Lung (tissue), 17 donors: ENCODE measurements at places on chromosomes 4 and X. TPM values are rescaled to one million over a fixed set of nuclear protein-coding genes. Genes with fewer than 3 reads are reported as not detected.

GRCh38 chr4:184215709-184216328, 1.9 kb downstream of the ENPP6 start:
- H3K36me3 ChIP-seq, result no peaks in the 10 kb centered on the region
- H3K27ac ChIP-seq, result no peak overlapping the region
- peaks cover 8% of the 10 kb centered on the region for H3K4me1 ChIP-seq
- H3K27me3 ChIP-seq, result no peaks in the 10 kb centered on the region
- DNase-seq, result peak; percentile 54

OTC gene
- 0.40 TPM for polyA plus RNA-seq

DNA sequence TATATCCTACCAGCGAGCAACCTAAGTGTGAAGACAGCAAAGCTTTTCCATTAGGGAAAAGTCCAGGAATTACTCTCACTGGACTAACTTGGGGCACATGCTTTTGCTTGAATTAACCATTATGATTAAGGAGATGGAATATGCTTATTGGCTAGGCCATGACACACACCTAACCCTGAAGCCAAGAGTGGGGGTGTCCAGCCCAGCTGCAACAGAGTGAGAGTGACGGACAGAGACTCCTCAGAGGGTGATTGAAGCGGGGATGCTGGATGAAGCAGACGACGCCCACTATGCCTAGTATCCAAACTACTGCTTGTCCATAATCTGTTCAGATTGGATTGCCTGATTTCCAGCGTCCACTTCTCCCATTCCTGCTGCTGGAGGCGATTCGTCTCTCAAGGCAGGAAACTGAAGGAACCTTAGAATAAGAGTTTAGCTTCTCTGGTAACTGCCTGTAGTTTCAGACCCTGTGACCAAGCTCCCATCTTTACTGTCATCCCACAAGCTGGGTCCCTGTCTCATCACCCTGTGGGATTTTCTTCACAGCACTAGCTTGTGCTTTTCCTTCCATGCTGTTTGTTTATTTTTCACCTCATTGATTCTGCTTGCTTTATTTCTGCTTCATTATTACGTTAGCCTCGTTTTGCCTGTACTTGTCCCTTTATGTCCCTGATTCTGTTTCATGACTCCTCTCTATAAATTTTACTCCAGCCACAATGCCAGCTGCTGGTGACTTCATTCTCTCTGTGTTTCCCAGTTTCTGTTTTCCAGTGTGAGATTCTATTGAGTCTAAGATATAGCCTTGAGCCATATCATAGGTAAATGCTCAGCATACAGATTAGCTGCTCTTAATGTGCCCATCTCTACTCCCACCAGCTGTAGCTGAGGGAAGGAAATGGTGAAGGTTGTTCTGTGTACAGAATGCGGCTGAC, 19.0 kb downstream of the FAM47E start:
- DNase-seq, result peak; percentile 79
- H3K36me3 ChIP-seq, result no peaks in the 10 kb centered on the region
- H3K27ac ChIP-seq, result no peak overlapping the region
- H3K4me3 ChIP-seq, result no peak overlapping the region

SLC25A14 gene
- polyA plus RNA-seq, result 15.5 TPM

NEUROG2 gene
- not detected for polyA plus RNA-seq

- H3K36me3 ChIP-seq, result no peaks in the 10 kb centered on the region
- H3K4me1 ChIP-seq, result no peaks in the 10 kb centered on the region
- H3K27me3 ChIP-seq, result peaks cover 10% of the 10 kb centered on the region
- H3K27ac ChIP-seq, result no peak overlapping the region
- no peak overlapping the region for H3K4me3 ChIP-seq
Measured at GRCh38 chrX:44815681-44816080, 28.1 kb upstream of the DUSP21 start.

DNA sequence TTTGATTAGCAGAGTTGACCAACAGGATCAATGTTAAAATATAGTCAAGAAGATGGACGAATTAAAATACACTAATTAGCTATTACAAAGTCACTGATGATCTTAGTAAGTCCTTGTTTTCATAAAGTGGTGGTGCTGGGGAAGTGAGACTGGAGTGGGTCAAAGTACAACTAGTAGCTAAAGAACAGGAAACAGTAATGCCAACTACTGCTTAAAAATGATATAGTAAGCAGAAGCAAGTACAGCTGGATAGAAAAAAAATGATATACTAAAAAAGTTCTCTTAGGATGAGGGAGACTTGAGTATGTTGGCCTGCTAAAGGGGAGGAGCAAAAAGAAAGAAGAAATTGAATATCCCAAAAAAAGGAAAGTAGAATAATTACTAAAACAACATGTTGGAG, 580.8 kb upstream of the FTHL17 start:
- no peak for DNase-seq
- no peak overlapping the region for H3K4me3 ChIP-seq
- H3K27me3 ChIP-seq, result no peaks in the 10 kb centered on the region
- no peak overlapping the region for H3K27ac ChIP-seq

DNA sequence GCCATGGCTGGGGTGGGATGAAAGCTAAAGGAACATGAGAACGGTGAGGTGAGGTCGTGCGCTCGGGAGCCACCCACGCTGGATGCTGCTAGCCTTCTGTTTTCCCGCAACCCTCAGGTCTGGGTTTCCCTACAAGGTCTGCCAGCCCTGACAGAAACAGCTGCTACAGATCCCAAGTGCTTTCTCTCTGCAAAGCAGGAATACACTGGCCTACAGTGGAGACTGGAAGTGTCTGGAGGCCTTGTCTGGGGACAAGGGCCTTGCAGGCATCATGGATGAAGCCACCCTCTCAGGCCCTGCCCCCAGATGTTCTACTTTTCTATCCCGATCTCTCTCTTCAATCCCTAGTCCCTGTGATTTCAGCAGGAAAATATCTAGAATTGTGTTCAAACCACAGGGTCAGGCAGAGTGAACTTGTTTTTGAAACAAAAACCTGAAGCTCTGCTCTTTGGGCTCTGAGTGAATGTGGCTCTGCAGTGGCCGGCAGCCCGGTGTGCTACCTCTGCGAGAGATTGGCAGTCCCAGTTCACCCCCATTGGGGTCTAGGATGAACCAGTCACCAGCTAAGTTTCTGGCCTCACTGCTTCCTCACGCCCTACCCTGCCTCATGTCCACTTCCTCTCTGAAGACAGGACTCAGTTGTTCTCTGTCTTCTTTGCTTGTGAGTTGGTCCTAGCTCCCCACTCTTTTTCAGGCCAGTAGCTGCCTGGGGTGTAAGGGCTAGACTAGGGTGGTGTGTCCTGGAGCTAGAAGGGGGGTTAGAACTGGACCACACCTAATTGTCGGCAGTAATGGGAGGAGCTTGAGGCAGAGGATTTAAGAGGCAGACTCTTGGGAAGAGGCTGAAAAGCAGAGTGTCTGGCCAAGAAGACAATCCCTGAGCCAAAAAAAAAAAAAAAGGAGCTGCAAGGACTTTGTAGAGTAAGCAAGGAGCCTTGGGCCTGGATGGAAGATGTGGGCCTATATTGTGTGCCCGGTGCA, 89.6 kb downstream of the RTL5 start:
- H3K36me3 ChIP-seq, result no peaks in the 10 kb centered on the region
- H3K27me3 ChIP-seq, result peaks cover 7% of the 10 kb centered on the region
- no peak overlapping the region for H3K4me3 ChIP-seq
- peak; percentile 67 for DNase-seq
- H3K4me1 ChIP-seq, result peaks cover 11% of the 10 kb centered on the region

DNA sequence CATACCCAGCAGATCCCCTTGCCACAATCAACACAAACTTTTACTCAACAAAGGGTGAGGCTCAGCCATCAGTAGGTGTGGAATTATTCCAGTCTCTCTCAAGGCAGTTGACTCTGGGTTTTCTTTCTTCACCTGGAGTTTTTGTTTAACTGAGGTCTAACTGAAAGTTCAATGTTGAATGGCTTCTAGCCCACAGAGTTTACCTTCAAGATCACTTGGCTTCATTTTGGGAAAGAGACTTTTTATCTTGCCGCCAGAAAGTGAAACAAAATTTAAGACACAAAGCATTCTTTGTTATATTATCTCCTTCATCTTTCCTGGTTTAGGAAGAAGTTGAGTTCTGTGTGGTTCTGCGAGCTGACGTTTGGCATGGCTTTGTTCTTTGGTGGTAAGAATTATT, 83.8 kb upstream of the RASGEF1B start:
- H3K4me3 ChIP-seq, result no peak overlapping the region
- H3K27me3 ChIP-seq, result no peaks in the 10 kb centered on the region
- no peak for DNase-seq
- no peaks in the 10 kb centered on the region for H3K36me3 ChIP-seq
- H3K4me1 ChIP-seq, result peaks cover 4% of the 10 kb centered on the region
- H3K27ac ChIP-seq, result no peak overlapping the region

DNA sequence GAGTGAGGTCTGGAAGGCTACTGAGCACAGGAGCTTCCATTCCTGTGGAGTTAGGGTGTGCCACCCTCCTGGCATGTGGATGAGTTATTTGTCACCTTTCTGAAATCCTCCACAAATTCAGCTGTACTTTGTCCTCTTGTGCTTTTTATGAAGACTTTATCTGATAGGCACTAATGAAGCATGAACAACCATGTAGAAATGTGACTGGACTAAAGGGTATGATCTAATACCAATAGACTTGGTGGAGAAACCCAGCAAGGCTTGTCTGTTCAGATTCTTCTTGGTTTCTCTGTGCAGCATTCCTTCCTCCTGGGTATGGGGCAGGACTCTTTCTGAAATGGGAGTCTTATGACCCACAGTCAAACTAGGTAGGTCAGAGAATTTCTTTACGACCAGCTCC, 9.6 kb downstream of the NBDY start:
- H3K27ac ChIP-seq, result no peak overlapping the region
- no peak overlapping the region for H3K4me3 ChIP-seq
- peaks cover 3% of the 10 kb centered on the region for H3K36me3 ChIP-seq
- DNase-seq, result no peak
- H3K4me1 ChIP-seq, result no peaks in the 10 kb centered on the region
- H3K27me3 ChIP-seq, result peaks cover 35% of the 10 kb centered on the region

DNA sequence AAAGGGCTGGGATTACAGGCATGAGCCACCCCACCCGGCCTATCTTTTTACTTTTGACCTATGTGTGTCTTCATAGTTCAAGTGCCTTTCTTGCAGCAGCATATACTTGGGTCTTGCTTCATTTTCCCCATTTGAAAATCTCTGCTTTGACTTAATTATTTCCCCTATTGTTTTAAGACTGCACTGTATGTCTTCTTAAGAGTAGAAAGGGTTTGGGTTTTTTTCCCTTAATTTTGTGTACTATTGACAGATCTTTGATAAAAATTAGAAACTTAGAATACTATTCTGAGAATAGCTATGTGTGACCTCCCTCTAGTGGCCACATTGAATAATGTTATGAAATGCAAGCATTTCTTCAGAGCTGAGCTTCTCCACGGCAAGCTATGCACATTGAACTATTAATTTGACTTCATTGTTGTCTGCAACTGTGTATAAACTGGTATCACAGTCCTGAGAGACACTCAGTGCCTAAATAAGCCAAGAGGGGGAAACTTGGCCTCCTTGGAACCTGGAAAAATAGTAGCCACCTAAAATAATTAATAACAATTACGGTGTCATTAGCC, 8.7 kb upstream of the SLC25A4 start:
- H3K36me3 ChIP-seq, result no peaks in the 10 kb centered on the region
- DNase-seq, result peak; percentile 77
- no peak overlapping the region for H3K4me3 ChIP-seq
- H3K27me3 ChIP-seq, result no peaks in the 10 kb centered on the region
- no peak overlapping the region for H3K27ac ChIP-seq
